NAMALWA (cell line): ENCODE measurements at places on chromosomes 16 and 17.

DNA sequence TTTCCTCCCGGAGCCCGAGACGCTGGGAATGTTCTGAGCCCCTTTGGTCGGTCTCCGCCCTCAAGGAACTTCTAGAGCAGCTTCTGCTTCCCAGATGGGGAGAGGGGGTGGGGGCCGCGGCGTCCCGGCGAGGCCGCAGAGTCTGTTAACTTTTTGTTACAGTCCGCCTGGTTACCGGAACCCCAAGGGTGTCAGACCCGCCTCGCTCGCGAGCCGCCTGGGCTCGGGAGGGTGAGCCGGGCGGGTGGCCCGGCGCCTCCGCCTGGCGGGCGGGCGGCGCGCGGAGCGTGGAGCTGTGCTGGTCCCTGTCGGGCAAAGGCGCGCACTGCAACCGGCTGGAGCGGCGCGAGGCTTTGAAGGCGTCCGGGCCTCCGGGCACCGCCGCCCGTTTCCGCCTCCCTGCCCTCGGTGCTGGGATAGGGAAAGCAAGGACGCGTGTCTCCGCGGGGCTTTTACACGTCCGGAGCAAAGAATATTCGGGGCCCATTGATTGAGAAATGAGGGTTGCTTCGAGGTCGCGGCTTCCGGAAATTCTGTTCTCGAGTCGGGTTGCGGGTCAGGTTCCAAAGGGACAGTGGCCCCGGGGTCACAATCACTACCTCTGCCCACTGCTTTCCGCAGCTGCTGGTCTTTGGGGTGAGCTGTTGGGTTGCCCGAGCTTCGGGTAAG lies 1.7 kb downstream of the HS3ST3B1 start:
- DNase-seq, result peak; percentile 48

- DNase-seq, result no peak
Observed at GRCh38 chr16:2425008-2425518, 4.2 kb upstream of the CCNF start.

- no peak for DNase-seq
Observed at GRCh38 chr16:17265154-17265553, 205.6 kb downstream of the XYLT1 start.

GRCh38 chr16:28218109-28218508 lies 6.3 kb upstream of the XPO6 start:
- DNase-seq, result peak; percentile 67

GRCh38 chr16:17887963-17888362 lies 417.2 kb upstream of the XYLT1 start:
- DNase-seq, result no peak

DNA sequence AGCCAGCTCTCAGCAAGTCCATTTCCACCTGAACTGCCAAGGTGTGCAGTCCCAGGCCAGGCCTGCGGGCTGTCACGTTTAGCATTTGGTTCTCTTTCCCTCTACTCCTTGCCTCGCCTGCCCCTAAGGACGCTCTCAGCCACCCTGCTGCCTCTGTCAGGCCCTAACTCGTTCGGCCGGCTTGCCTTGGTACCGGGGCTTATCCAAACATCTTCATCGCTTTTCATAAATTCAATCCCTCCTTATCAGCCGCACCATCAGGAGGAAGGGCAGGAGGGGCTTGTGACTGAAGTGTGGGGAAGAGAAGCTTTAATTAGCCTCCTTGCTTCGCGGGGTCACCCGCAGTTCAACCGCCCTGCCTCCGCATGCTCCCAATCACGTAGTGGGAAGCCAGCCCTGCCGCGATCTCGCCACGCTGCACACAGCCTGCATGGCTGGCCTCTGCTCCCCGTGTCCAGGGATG lies 231.1 kb downstream of the SOX9 start:
- no peak for DNase-seq

DNA sequence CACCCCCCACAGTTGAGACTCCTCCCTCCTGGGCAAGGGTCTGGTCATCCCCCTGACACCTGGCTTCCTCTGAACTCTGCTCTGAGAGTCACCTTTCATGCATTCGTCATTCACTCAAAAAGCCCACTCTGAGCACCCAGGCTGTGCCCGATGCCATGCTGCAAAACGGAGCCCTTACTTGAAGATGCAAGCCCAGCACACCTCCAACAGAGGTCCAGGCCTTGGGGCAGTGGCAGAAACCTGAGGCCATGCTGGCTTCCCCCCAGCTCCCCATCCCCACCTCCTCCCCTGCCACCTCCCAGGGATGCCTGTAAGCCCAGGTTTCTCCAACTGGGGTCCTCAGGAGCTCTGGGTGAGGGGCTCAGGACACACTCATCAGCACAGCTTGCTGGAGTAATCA lies 67.7 kb upstream of the TNRC6C start:
- no peak for DNase-seq

DNA sequence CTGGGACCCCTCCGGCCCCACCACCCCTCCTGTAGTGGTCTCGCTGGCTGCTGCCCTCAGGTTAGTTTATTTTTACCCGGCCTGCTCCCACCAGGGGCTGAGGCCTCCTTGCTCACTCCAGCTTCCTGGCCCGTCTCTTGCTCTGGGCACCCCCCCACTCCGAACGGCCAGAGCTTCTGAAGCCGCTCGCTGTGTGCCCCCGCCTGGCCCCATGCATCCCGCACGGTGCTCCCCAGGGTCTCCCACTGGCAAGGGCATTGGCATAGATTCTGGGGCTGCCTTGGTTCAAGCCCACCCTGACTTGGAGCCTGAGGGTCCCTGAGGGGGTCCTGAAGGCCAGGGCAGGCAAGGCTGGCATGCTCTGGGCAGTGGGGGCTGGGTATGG lies 186.4 kb downstream of the SEC14L1 start:
- no peak for DNase-seq

DNA sequence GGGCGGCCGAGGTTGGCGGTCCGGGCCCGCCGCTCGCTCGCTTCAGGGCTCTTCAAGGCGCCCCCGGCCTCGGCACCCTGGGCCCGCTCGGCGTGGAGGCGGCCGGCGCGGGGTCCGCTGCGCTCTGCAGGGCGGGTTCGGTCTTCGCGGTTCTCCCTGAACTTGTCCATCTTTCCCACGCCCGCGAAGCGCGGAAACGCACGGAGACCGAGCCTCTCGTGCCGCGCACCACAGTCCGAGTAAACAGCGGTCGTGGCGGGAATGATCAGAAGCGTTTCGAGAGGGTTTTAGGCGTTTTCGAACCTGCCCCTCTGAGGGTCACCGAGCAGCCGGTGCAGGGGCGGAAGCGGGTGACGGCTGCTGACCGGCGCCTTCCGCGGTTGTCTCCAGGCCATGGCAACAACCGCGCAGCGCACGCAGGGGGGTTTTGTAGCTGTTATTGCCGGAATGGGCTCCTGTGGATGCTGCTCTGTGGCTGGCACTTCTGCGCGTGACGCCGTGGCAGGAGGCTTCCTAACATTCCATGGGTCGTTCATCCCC lies 414 bp downstream of the NARF start:
- DNase-seq, result peak; percentile 27

GRCh38 chr16:4032768-4033167 lies 83.5 kb downstream of the ADCY9 start:
- DNase-seq, result no peak

DNA sequence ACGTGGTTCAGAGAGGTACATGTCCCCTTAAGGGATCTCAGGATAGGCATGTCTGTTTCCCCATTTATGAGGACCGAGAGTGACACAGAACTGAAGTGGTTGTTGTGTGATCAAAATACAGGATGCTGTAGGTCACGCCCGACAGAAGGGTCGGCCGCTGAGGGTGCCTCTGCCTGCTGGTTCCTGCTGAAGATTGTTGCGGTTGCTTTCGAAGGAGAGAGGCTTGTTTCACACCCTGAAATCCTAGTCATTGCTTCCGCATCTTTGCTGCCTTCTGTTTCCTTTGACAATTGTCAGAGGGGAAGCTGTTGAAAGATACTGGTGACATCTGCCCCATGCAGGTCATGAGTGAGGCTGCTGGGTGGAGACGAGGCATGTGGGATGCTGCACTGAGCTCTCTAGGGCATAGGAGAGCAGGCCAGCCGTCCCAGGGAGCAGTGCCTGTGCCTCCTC lies 3.8 kb upstream of the NAT9 start:
- DNase-seq, result no peak

DNA sequence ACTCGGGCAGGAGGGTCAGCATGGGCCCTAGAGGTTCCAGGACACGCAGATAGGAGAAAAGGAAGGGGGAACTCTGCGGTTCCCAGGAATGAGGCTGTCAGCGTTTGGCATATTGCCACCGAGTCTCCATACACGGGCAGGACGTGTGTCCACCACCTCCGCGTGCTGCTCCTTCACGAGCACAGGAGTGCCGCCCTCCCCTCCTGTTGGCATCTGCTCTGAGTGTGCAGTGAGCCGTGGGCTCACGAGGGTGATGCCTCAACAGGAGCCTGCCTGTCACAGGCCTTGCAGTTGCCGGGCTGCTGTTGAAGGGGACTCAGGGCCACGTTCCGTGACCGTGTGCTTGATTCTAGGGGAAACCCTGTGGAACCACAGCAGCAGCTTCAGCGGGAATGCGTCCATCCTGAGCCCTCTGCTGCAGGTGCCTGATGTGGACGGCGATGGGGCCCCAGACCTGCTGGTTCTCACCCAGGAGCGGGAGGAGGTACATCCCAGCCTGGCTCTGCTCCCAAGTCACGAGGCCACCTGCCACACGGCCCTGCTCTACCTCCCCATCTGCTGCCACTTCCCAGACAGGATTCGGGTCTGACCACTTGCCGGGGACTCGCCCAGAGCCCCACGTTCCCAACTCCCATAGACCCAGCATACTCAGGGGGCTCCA lies 14.6 kb downstream of the RGS11 start:
- DNase-seq, result no peak

DNA sequence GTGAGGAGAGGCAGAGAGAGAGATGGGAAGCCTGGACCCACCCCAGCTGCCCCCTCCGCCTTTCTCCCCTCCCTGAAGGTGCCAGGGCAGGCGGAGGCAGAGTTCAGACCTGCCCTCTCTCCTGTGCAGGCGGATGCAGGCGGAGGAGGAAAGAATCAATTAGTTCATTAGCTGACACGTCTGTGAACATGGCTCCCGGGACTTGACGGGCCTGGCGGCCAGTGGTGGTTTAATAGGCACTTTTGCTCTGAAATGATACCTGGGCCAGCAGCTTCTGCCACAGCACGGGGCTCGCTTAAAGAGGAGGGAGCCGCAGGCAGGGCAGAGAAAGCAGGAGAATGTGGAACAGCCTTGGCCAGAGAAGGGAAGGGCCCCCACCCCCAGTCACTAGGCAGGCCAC lies 98.1 kb downstream of the SDK2 start:
- DNase-seq, result no peak

DNA sequence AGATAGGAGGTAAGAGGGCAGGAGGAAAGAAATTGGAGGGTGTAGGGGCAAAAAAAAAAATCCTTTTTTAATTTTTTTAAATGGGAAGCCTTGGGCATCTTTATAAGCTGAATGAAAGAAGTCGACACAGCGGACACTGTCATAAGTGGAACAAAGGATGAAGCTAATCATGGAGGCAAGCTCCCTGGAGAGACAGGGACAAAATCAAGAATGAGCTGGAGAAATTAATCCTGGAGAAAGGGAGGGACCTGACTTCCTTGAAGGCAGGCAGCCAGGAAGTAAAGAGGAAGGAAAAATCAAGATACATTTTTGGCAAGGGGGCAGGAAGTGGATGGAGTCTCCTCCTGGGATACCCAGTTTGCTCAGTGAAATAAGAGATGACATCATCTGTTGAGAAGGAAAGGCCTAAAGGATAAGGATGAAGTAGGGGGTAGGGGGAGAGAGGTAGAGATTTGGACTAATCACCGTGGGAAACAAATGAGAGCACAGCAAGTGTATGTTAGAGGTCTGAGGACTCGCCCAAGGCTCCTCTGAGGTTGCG lies 179.3 kb downstream of the SLC39A11 start:
- DNase-seq, result no peak

- no peak for DNase-seq
Observed at GRCh38 chr16:47366228-47366627, 94.6 kb downstream of the ITFG1 start.
